Stimulated activated CD4-positive, alpha-beta T cell treated with anti-CD3 and anti-CD28 coated beads, Interleukin-1b, Interleukin-23, amount 100 ng/mL, for 48 hours (primary cell): ENCODE measurements at places on chromosomes 13 and 19.

DNA sequence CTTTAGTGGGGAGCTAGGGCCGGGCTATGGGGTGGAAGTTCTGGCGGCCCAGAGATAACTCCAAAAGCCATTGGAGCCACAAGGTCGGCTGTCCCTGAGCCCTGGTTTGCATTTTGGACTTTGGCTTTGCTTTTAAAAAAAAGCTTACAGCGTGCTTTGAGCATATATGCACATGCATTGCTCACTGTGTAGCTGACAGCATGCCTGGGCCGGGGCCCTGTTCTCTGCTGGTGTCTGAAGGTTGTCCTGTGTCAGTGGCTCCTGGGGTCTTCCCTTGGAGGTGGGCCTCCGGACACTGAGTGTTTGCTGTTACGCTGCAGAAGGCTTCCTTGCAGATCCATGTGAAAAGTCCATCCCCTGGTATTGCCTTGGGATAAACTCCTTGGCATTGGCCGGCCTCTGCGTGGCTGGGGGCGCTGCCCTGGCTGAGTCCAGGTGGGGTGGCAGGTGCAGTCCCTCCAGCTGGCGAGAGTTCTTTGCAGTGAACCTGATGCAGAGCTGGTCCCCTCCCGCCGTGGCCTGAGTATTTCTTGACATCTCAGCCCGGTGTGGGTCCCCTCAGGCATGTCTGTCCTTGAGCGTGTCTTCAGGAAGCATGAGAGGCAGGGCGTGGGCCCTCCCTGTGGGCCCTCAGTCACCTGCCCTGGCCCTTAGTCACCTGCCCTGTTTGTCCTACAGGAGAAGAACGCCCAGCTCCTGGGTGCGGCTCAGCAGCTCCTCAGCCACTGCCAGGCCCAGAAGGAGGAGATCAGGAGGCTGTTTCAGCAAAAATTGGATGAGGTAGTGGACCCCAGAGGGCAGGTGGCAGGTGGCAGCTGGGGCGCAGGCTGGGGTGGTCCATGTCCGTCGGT is 23.0 kb downstream of the PLEKHJ1 start:
- no peak for DNase-seq

DNA sequence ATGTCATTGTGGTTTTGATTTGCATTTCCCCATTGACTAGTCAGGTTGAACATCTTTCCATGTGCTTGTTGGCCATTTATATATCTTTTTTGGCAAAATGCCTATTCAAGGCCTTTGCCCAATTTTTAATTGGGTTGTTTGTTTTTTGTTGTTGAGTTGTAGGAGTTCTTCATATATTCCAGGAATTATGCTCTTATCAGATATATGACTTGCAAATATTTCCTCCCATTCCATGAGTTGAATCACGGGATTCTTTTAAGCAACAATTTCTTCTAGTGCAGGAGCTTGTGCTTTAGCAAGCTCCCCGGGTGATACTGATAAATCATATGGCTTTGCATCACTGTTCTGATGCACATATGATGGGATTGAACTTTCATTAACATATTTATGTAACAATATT is 47.0 kb upstream of the FLT1 start:
- DNase-seq = no peak

GRCh38 chr13:114241918-114242317 is 7.2 kb downstream of the CDC16 start:
- no peak for DNase-seq

GRCh38 chr13:110689711-110690110 is 16.2 kb downstream of the CARS2 start:
- DNase-seq = no peak

- no peak for DNase-seq
Measured at GRCh38 chr13:51666374-51666773, 82.1 kb downstream of the WDFY2 start.

DNA sequence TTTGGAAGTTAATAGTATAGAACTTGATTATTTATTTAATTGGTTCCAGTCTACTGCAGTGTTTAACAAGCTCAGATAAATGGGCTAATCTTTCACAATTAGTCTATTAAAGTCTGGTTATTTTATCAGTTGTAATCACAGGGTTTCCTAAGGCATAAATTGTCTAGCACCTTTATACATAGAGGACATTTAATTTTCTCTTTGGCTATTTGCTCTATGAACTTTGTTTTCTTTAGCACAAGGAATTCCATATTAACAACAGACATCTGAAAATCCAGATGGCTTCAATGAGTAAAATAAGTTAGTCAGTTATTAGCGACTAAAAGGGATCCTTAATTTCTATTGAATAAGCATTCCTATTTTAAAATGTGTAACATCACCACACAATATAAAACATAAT is 1350.8 kb upstream of the SLC10A2 start:
- DNase-seq = no peak

DNA sequence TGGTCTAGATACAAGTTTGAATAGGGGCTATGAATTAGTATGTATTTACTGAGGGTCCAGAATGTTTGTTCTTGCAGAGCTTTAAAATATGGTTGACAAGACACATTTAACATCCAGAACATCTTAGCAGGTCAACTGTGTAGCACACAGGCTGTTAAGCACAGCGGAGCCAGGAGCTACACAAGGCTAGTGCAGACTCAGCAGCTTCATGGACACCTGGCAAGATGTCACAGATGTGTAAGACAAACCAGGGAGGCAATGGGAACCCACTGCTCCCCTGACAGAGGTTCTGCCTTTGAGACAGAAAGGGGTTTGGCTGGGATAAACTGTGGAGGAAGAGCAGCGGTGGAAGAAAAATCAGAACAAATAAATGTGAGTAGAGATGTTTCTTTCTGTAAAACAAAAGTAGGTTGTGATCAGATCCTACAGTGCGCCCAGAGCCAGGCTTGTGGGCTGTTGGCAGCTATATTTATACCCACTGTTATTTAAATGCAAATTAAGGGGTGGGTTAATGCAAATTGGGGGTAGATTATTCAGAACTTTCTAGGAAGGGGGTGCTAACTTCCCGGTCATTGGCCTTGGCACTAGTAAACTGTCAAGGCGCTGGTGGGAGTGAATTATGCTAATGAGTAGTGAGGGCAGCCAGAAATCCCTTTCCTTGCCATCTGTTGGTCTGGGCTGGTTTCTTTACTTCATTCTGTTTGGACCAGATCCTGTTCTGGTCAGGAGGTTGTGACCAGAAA is 33.0 kb downstream of the MIPEP start:
- no peak for DNase-seq
